ENCODE measurements at places on chromosomes 1 and 21. TPM values are rescaled to one million over a fixed set of nuclear protein-coding genes. Genes with fewer than 3 reads are reported as not detected.

GRCh38 chr1:91699339-91699974 is 186.5 kb downstream of the TGFBR3 start:
- H3K27ac ChIP-seq = peak overlapping the region; percentile 78
- H3K27me3 ChIP-seq = no peaks in the 10 kb centered on the region

- no peak overlapping the region for H3K27ac ChIP-seq
- H3K36me3 ChIP-seq = no peaks in the 10 kb centered on the region
- DNase-seq = no peak
- no peaks in the 10 kb centered on the region for H3K27me3 ChIP-seq
- no peak overlapping the region for H3K4me3 ChIP-seq
- peaks cover 3% of the 10 kb centered on the region for H3K4me1 ChIP-seq
These were observed 37.1 kb downstream of the LHX4 start for GRCh38 chr1:180267211-180267561.

The KCNJ9 gene
- not detected for total RNA-seq

The OVAAL gene
- not detected for total RNA-seq
